Activated naive CD8-positive, alpha-beta T cell treated with anti-CD3 and anti-CD28 coated beads, Interleukin-2, amount 50 U/mL, for 24 hours (primary cell): ENCODE measurements at places on chromosomes 5 and 9.

DNA sequence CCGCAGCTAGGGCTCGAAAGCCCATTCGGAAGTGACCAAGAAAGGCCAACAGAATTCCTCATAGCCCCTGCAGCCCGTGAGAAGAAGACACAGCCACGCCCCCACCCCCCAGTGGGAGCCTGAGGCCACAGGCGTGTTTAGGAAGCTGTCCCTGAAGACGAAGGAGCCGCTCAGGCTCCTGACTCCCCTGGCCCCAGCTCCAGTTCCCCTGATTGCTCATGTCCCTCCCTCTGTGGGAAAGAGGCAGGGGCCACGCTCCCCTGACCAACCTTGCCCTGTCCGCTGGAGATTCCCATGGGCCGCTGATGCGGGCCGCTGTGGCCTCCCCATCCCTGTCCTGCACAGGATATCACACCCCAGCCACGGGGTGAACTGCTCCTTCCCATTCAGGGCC lies 13.6 kb downstream of the ROPN1L start:
- no peak overlapping the region for H3K27ac ChIP-seq
- no peak overlapping the region for H3K4me3 ChIP-seq
- no peaks in the 10 kb centered on the region for H3K36me3 ChIP-seq
- DNase-seq, result no peak
- no peaks in the 10 kb centered on the region for H3K4me1 ChIP-seq

DNA sequence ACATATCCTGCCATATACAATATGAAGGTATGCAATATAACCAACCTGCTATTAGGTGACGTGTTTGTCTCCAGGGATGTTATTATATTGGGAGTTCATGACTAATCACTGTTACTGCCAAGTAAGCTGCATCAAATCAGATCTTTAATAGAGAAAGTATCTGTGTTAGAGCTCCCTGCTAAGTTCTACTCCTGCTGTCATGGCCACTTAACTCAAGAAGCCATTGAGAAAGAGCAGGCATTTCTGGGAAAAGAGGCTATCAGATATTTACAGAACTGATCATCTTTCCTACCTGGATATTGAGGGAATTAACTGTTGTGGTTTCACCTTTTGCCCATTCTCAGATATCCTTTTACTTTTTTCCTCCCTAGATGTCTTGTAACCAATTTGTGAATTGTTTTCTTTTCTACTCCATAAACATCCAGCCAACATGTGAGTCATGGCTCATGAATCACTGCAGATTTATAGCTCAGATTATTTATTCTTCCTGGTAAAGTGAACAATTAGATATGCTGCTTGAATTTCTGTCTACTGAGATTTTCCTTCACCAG lies 634.8 kb upstream of the FAM174A start:
- H3K27me3 ChIP-seq, result no peaks in the 10 kb centered on the region
- H3K27ac ChIP-seq, result no peak overlapping the region
- no peak overlapping the region for H3K4me3 ChIP-seq
- H3K4me1 ChIP-seq, result no peaks in the 10 kb centered on the region
- no peak for DNase-seq

- no peaks in the 10 kb centered on the region for H3K36me3 ChIP-seq
- no peaks in the 10 kb centered on the region for H3K4me1 ChIP-seq
- H3K4me3 ChIP-seq, result no peak overlapping the region
- peak; percentile 16 for DNase-seq
Measured at GRCh38 chr5:15105799-15106393, 234.3 kb upstream of the ANKH start.

DNA sequence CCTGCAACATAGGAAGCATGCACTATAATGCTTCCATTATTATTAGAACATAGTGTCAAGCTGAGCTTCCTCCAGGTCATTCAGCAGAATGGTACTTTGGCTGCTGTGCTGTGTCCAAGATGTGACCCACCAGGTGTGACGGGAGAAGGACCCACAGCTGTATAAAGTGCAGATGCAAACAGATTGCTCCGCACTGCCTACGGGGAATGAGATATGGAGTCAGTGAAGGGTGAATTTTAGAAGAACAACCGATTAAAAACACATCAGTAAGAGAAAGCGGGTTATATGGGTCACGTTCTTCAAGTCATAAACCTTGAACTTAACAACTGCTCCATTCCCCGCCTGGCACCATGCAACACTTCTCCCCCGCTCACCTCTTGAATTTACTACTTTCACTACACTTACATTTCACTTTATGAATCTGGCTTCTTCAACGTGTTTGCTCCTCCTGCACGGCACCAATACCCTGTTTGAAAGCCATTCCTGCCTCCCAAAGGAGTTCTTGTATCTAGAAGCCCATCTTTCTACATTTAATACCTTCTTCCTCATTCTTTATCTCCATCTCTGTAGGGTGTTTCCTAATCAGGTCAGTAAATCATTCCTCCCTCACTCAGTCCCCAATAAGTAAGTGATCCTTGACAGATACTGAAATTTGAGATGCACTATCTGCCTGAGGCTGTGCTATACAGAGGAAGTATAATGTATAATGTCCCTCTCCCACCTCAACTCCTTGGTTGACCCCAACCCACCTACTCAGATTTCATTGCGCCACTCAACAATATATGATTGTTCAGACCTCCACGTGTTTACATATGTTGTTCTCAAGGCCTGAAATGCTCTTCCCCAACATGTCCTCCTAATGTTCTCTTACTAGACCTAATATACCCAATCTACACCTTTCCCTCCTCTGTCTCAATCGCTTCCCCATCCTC lies 25.9 kb downstream of the BRINP1 start:
- no peaks in the 10 kb centered on the region for H3K27me3 ChIP-seq
- no peaks in the 10 kb centered on the region for H3K36me3 ChIP-seq
- DNase-seq, result no peak
- no peaks in the 10 kb centered on the region for H3K4me1 ChIP-seq
- no peak overlapping the region for H3K27ac ChIP-seq

DNA sequence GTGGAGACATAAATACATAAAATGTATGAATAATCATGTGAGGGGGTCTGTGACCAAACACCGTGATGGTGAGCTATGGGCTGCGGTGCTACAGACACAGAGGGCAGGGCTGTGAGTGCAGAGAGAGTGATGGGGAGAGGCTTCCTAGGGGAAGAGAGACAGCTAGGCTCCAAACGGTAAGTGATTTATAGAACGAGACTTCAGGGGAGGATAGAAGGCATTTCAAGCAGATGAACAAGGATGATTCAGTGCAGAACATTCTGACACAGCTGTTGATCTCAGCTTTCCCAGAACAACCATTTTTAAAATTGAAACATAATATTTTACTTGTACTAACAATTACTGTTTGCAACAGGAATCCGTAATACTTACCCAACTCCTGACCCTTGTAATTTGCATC lies 100.7 kb downstream of the GAS1 start:
- no peaks in the 10 kb centered on the region for H3K4me1 ChIP-seq
- H3K27me3 ChIP-seq, result peaks cover 2% of the 10 kb centered on the region
- no peak for DNase-seq
- H3K36me3 ChIP-seq, result no peaks in the 10 kb centered on the region
- no peak overlapping the region for H3K27ac ChIP-seq

- H3K27me3 ChIP-seq, result no peaks in the 10 kb centered on the region
- H3K36me3 ChIP-seq, result no peaks in the 10 kb centered on the region
- H3K27ac ChIP-seq, result no peak overlapping the region
Measured at GRCh38 chr5:148875205-148875875, 48.9 kb downstream of the ADRB2 start.

- no peaks in the 10 kb centered on the region for H3K36me3 ChIP-seq
- H3K4me3 ChIP-seq, result no peak overlapping the region
- no peaks in the 10 kb centered on the region for H3K27me3 ChIP-seq
- no peaks in the 10 kb centered on the region for H3K4me1 ChIP-seq
Measured at GRCh38 chr9:12185856-12186255, 507.3 kb upstream of the TYRP1 start.

GRCh38 chr5:150615141-150615699 lies 25.2 kb upstream of the SYNPO start:
- DNase-seq, result no peak
- no peak overlapping the region for H3K4me3 ChIP-seq
- no peaks in the 10 kb centered on the region for H3K4me1 ChIP-seq
- no peak overlapping the region for H3K27ac ChIP-seq

DNA sequence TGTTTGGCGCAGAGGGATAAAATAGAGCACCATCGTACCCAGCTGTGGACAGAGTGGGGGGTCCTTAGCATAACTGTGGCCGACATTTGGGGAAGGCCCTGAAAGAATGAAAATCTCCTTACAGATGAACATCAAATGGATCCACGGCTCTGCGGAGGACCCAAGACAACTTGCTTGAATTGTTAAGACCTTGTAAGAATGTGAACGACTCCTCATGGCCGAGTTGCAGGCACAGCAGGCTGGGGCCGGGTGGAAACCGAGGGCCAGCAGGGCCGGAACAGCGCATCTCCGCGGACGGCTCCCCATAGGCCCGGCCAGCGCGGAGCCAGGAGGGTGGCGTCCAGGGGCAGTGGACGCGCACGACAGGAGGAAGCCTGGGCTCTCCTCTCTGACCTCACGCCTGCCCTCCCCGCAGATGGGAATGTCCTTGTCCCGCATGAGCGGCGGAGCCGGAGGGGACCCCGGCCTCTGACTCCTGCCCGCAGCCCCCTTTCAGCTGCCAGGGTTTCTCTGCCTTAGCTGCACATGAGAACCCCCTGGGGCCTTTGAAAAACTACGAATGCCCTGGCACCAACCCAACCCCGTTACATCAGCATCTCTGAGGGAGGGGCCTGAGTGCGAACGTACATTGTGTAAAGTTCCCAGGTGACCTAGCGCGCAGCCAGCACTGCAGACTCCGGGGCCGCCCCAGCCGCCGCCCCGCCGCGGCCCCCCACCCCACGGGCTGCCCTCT lies 36.2 kb upstream of the PTCH1 start:
- no peak overlapping the region for H3K27ac ChIP-seq
- H3K4me3 ChIP-seq, result no peak overlapping the region
- H3K27me3 ChIP-seq, result peaks cover 44% of the 10 kb centered on the region
- H3K4me1 ChIP-seq, result peaks cover 8% of the 10 kb centered on the region

- peaks cover 26% of the 10 kb centered on the region for H3K27me3 ChIP-seq
- no peak overlapping the region for H3K27ac ChIP-seq
- no peaks in the 10 kb centered on the region for H3K36me3 ChIP-seq
- no peaks in the 10 kb centered on the region for H3K4me1 ChIP-seq
Measured at GRCh38 chr9:86389628-86390027, 35.4 kb upstream of the TUT7 start.

- H3K4me1 ChIP-seq, result no peaks in the 10 kb centered on the region
- DNase-seq, result no peak
- no peaks in the 10 kb centered on the region for H3K36me3 ChIP-seq
- no peaks in the 10 kb centered on the region for H3K27me3 ChIP-seq
- H3K4me3 ChIP-seq, result no peak overlapping the region
Measured at GRCh38 chr5:23461576-23461975, 45.8 kb upstream of the PRDM9 start.

- no peaks in the 10 kb centered on the region for H3K27me3 ChIP-seq
- H3K27ac ChIP-seq, result no peak overlapping the region
- no peak overlapping the region for H3K4me3 ChIP-seq
- H3K4me1 ChIP-seq, result no peaks in the 10 kb centered on the region
- H3K36me3 ChIP-seq, result no peaks in the 10 kb centered on the region
- DNase-seq, result no peak
Measured at GRCh38 chr9:76206821-76207220, 187.4 kb downstream of the RFK start.

- H3K36me3 ChIP-seq, result no peaks in the 10 kb centered on the region
- H3K27me3 ChIP-seq, result no peaks in the 10 kb centered on the region
- H3K4me3 ChIP-seq, result no peak overlapping the region
- no peak for DNase-seq
- no peaks in the 10 kb centered on the region for H3K4me1 ChIP-seq
Measured at GRCh38 chr5:117859176-117859575, 1129.2 kb downstream of the DTWD2 start.

- no peak overlapping the region for H3K4me3 ChIP-seq
- DNase-seq, result no peak
- H3K27ac ChIP-seq, result no peak overlapping the region
Measured at GRCh38 chr5:74233571-74233970, 407.0 kb downstream of the ENC1 start.

DNA sequence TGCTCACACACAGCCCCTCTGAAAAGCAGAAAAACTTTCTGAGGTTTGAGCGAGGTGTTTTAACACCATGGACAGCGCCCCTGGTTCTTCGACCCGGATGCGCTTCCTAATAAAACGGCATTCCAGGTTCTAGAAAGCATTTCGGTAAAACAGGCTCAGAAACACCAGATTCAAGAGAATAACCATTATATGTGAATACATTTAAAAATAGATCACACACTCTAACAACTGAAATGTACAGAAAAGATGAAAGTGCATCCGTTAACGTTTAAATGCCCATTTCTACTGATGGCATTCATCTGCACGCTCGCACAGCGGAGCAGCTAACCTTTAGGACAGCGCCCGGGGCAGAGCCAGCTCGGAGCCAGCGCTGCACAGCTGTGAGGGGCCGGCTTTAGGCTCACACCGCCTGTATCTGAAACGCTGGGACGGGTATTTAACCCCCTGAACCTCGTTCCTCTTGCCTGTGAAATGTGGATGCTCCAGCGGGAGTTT lies 26.3 kb upstream of the TENT4A start:
- H3K4me1 ChIP-seq, result peaks cover 6% of the 10 kb centered on the region
- DNase-seq, result no peak
- H3K36me3 ChIP-seq, result no peaks in the 10 kb centered on the region

- no peak overlapping the region for H3K27ac ChIP-seq
- no peak for DNase-seq
- no peaks in the 10 kb centered on the region for H3K36me3 ChIP-seq
- H3K4me1 ChIP-seq, result no peaks in the 10 kb centered on the region
Measured at GRCh38 chr9:35965011-35965410, 7.1 kb upstream of the OR2S2 start.

DNA sequence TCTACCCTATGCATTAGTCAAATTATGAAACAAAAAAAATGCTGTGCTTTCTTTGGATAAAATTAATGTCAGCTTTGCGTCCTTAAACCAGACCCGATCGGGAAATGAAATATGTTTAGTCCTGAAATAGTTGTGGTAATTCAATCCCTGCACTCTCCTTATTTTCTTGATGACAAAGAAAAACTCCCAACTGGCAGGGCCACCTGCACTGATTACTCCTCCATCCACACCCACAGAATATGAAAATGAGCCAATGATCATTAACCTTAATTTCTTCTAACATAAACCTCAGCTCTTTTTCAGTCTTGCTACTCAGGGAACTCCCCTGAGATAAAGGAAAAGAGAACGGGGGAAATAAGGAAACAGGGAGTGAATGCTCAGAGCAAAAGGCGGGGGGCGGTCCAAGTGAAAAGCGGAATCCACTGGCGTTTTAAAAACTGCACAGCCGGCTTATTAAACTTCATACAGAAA lies 245.3 kb downstream of the BNC2 start:
- H3K27ac ChIP-seq, result no peak overlapping the region
- no peak overlapping the region for H3K4me3 ChIP-seq
- H3K4me1 ChIP-seq, result no peaks in the 10 kb centered on the region
- no peak for DNase-seq
- H3K36me3 ChIP-seq, result no peaks in the 10 kb centered on the region
- H3K27me3 ChIP-seq, result no peaks in the 10 kb centered on the region

GRCh38 chr9:84419031-84419602 lies 78.6 kb upstream of the SLC28A3 start:
- H3K27me3 ChIP-seq, result peaks cover 21% of the 10 kb centered on the region
- no peaks in the 10 kb centered on the region for H3K36me3 ChIP-seq
- H3K4me3 ChIP-seq, result no peak overlapping the region
- no peak for DNase-seq
- no peaks in the 10 kb centered on the region for H3K4me1 ChIP-seq
